Stimulated activated CD4-positive, alpha-beta T cell treated with anti-CD3 and anti-CD28 coated beads, Interleukin-4, amount 100 ng/mL, for 24 hours (primary cell): ENCODE measurements at places on chromosomes 2 and 18.

- no peak for DNase-seq
These were observed 1864.8 kb upstream of the LRRTM1 start for GRCh38 chr2:82169379-82169778.

- DNase-seq = no peak
These were observed 60.8 kb downstream of the CRACDL start for GRCh38 chr2:98875081-98875728.

GRCh38 chr2:122927710-122928557 lies 1097.2 kb upstream of the CNTNAP5 start:
- DNase-seq = no peak

DNA sequence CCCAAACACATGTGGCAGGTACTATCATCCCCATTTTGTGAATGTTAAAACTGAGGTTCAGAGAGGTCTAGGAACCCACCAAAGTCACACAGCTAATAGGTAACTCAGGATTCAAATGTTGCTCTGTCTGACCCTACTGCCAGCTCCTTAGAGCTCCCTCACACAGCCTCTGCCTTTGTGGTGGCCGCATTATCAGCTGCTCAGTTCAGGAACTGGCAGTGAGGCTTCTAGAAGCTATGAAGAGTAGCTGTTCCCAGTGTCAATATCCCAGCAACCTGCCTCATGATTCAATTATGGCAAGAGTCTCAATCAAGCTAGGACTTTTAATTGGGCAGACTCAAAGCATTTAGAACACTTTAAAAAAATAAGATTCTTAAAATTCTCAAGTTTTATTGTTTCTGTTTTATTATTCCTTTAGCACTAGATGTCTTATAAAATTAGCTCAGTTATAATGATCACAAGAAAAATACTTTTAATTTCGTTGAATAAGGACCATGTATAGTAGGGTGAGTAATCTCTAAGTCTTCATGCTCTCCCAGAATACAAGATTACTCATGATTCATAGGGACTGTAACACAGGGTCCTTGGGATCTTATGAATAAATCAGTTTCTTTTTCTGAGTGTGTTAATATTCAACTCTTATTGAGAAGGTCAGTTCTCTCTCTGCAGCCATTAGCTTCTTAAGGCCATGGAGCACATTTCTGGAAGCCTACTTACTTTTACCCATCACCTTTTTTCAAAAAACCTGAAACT lies 342.7 kb downstream of the RND3 start:
- no peak for DNase-seq

- no peak for DNase-seq
These were observed 38.1 kb downstream of the EMX1 start for GRCh38 chr2:72955228-72956049.

DNA sequence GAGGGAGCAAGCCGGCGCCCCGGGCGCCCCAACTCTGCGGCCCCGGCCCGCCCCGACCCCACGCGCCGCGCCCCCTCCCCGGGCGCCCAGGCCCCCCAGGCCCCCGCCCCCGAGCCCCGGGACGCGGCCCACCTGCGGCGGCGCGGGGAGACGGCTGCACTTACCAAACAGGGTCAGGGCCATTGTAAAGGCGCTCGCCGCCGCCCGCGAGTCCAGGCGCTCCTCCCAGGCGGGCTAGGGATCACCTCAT lies 526 bp downstream of the CHN1 start:
- DNase-seq = no peak

GRCh38 chr2:135163306-135163705 lies 111.2 kb downstream of the RAB3GAP1 start:
- DNase-seq = no peak

- DNase-seq = no peak
These were observed 11.8 kb downstream of the MTCL1 start for GRCh38 chr18:8717011-8717770.

- no peak for DNase-seq
These were observed 75.6 kb downstream of the KIAA2012 start for GRCh38 chr2:202148515-202149154.

DNA sequence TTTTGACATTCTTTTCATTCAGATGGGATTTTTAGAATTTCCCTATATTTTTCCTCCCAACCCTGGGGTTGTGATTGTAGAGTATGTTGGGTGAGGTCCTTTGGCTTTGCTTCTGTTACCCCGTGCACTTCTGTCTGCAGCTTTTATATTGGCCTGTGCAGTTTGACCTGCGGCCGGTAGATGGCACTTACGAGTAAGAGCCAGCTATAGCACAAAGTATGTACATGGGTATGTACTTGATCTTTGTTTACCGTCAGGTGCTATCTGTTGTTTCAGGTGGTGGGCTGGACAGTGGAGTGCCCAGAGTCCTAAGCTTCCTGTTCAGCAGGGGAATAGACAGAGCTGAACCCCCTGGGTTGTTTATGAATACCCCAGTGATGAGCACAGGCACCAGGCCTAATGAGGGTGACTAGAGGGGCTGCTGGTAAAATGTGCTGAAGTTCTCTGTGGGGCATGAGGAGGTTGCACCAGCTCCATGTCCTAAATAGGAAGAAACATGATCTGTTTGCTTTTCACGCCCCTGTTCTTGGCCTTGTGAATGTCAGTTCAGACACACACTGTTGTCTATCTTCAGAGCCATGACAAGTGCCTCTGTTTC lies 58.9 kb upstream of the THUMPD2 start:
- no peak for DNase-seq

DNA sequence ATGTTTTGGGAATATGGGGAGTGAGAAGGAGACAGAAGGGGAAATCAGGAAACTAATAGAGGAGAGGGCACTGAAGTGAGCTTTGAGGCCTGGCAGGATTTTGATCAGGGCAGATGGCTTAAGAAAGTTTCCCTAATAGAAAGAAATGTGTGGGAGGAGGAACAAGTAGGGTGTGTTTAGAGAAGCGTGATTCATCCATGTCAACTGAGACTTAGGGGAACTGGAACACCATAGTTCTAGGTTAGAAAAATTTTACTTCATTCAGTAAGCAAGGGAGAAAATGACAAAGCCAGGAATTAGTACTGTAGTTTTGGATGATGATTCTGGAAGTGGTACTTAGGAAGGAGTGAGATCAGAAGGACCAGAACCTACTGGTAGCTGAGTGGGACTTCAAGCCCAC lies 296.0 kb downstream of the PLCL1 start:
- DNase-seq = no peak

DNA sequence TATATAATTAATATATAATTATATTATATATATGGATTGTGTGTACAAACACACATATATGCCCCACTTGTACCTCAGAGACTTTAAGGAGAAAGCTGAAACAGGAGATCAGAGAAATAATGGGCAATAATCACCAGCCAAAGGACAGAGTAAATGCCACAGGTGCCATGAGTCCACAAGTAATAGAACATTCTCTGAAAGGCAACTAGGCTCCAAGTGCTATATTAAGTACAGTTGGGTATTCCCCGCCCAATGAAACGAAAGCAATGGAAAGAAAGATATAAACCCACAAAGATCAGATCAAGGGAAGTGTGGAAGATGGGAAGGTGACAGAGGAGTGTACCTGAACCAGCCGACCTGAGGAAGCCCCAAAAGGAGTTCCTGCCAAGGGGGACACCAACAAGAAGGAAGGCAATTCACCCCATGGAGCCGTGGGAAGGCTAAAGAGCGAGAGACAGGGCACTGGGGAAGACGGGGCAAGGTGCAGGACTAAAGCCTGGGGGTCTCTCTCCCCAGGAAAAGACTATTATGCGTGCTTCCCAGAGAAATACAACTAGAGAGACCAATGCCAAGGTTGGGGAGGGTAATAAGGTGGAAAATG lies 19.0 kb downstream of the DYM start:
- no peak for DNase-seq

- no peak for DNase-seq
These were observed 11.3 kb downstream of the VRK2 start for GRCh38 chr2:58057707-58058530.

GRCh38 chr2:23509596-23510292 lies 124.8 kb downstream of the KLHL29 start:
- DNase-seq = no peak

- no peak for DNase-seq
These were observed 273.1 kb downstream of the NAPG start for GRCh38 chr18:10798727-10799550.

- no peak for DNase-seq
These were observed 245.6 kb upstream of the TCF4 start for GRCh38 chr18:55833543-55833942.

- DNase-seq = no peak
These were observed 164.1 kb upstream of the FBXO11 start for GRCh38 chr2:48070415-48070814.

DNA sequence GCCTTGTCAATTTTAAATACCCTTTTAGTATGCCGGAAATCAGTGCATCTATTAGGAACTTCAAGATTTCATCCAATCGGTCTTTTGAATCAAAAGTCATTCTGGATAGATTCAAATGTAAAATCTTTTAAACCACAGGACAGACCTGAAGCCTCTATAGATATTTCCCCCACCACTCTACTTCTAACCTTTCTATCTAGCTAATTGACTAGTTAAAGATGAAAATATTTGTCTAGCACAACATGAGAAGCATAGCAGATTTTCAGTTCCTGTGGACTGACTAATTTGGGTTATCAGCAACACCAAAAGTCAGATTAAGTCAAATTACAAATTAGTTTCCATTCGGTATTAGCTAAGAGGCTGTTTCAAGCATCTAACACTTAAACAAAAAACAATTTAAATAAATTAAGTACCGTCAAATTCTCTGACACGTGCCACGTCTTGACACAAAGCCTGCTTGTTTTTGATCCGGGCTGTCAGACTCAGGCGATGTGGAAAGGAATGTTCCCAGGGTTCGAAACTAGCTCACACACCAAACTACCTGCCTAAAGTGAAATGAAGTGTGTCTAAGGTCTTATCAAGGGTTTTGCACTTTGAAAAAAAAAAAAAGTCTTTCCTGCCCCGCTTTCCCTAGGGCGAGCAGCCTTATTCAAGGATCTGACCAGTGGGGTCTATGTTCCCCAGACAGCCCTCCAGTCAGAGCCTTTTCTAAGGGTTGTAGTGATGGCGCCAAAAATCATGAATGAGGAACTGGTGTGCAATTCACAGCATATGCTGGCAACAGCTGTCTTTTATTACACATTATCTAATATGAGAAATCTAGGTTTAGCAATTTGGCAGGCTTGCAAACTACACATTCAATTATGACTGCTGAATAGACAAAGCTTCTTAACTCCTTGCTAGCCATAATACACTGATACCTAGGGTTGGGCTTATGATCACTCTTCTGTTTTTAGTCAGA lies 4.7 kb downstream of the CYTIP start:
- DNase-seq = no peak

GRCh38 chr18:68915061-68915460 lies 117.2 kb downstream of the CCDC102B start:
- no peak for DNase-seq
